ENCODE measurements at places on chromosomes 5 and 9.

GRCh38 chr9:14031810-14032209 is 282.1 kb downstream of the NFIB start:
- no peak for DNase-seq

DNA sequence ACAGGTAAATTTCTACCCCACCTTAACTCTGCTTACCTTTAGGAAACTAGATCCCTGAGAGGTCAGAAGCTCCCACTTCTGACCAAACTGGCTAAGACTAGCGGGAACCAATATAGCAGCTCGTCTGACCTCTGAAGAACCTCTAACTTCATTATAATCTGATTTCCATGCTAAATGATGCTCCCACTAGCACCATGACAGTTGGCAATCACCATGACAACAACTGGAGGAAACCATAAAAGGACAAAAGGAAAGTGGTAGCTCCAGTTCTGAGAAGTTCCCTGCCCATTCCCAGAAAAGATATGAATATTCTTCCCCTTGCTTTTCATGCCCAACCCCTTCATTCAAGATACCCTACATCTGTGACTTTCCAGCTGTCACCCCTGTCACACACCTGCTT is 483.3 kb downstream of the CTNND2 start:
- no peak for DNase-seq

DNA sequence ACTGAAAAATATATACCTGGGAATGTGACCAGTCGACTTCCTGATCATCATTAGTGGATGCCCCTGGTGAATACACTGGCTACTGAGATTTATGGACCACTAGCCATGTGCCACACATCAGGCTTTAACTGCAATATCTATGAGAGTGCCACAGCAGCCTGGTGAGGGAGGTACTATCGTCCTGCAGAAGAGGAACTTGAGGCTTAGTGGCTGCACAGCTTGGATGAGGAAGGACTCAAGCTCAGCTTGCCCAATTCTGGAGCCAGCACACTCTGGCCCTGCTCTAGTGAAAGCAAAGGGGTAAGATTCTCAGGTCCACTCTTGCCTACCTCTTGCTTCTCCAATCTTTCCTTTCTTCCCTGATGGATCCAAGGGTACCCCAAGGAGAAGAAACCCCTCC is 129.3 kb downstream of the ENTREP1 start:
- no peak for DNase-seq

DNA sequence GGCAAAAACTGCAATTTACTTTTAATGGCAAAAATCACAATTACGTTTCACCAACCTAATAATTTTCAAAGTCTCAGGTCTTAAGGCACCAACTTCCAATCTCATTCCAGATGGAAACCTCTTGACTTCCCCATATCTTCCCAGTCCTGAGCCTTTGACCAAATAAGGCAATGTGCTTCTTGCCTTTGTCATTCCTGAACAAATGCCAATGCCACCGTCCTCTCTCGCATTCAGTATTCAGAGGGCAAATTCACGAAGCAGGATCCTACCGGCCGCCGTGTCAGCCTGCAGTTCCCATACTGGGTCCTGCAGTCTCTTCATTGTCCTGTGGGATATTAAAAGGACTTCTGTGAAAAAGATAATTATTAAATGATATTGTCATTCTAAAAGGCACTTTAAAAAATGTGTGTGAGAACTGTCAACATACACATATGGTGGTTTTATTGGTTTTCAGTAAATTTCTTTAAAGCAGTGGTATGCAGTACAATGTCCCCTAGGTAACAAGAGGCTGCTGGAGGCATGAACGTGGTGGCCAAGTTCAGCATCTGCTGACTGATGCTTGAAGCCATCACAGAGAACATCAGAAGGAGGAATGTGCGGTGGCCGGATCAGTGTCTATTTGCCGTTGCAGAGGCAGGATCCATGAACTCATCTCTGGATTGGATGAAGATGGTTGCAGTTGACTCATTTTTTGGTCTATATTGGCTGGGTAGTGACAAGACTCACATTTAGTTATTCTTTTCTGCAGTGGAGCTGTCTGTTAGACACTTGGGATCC is 101.4 kb upstream of the IRX4 start:
- DNase-seq = no peak

- peak; percentile 80 for DNase-seq
These were observed 21.1 kb upstream of the TERT start for GRCh38 chr5:1315709-1316587.

GRCh38 chr9:82513976-82514735 is 525.6 kb downstream of the SPATA31D1 start:
- no peak for DNase-seq

- no peak for DNase-seq
These were observed 166.8 kb downstream of the COL23A1 start for GRCh38 chr5:178423431-178423830.

DNA sequence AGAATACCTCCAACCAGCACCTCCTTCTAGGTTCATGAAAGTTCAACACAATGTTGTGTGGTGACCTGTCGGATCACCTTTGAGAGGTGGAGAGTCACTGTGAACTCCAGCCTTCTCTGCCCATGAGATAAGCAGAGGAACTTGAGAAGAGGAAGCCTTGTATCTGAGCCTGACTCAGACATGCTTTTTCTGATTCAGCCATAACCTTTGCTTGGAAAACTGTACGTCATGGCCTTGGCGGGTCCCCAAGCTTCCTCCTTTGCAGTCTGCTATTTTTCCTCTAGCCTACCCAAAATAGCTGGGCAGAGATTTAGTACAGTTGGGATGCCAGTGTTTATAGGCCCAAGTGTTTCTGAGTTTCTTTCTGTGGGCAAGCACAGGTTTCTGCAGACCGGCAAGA is 274.7 kb downstream of the CETN3 start:
- no peak for DNase-seq

DNA sequence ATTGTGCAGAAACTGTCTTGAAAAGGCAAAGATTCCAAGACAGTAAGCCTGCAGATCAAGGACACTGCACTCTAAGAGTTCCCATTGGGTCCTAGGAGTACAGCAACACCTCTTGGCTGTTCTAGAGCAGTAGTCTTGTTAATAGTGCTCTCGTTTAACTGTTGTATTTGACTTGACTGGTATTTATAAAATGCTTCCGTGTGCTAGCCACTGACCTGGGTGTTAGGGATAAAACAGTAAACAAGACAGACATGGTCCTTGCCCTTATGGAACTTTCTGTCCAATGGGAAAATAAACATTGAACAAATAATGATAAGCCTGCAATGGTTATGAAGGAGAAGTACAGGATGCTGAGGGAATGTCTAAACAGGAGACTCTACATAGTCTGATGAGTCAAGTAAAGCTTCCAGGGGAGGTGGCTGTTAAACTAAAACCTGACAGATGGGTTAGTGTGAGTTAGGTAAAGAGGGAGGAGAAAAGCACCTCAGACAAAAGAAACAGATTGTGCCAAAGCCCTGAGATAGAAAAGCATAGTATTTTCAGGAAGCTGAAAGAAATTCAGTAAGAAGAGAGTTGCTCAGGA is 33.3 kb downstream of the TDRD7 start:
- no peak for DNase-seq

DNA sequence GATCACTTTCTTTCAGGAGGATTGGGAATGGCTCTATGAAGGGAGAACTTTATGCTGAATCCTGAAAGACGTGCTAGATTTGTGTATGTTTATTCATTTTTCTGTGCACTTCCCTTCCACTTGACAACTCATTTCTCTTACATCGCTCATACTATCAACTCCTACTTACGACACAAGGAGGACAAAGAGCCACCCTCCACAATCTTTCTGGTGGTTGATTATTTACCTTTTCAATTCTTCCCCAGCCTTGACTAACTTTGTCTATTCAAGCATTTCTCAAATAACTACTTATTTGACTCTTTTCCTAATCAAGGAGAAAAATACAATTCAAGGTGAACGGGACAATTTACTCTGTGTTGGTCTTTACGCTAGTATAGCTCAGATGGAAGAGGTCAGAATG is 622.1 kb downstream of the TLR4 start:
- no peak for DNase-seq

DNA sequence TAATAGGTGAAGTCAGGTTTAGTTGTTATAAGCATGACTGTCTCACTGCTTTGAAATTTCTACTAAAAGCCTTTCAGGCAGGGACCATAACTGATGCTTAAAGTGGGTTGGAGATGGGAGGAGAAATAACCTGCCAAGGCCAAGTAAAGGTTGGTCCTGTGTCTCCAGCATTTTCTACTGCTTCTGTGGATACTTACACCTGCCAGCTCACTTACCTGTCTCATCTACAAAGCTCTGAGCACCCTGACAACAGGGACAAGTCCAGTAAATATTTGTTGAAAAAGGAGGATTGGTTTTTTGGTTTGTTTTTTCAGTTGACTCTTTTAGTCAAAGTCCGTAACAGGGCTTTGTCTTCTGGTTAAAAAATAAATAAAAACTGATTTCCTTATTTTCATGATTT is 38.6 kb downstream of the GRAMD2B start:
- no peak for DNase-seq

DNA sequence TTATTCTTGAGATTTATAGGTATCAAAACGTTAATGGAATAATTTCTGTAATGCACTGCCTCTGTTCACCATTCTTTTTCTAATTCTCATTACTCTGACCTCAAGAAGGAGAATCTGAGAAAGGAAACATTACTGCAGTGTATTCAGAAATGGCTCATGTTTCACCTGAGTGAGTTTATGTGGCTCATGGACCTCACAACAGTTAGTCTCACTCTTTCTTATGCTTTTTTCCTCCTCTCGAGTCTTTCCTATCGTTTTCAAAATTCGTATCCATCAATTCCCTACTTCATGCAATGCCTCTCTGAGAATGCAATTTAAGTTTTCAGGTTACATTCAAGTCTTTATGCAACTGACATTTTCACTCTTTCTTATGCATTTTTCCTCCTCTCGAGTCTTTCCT is 9.6 kb downstream of the CDH10 start:
- DNase-seq = no peak

- DNase-seq = no peak
These were observed 326.6 kb downstream of the ARL15 start for GRCh38 chr5:53983568-53984460.

- DNase-seq = no peak
These were observed 99.4 kb downstream of the MTREX start for GRCh38 chr5:55407059-55407684.

- no peak for DNase-seq
These were observed 434.1 kb downstream of the PLK2 start for GRCh38 chr5:58025809-58026208.
